ENCODE measurements at places on chromosomes 5 and 9.

DNA sequence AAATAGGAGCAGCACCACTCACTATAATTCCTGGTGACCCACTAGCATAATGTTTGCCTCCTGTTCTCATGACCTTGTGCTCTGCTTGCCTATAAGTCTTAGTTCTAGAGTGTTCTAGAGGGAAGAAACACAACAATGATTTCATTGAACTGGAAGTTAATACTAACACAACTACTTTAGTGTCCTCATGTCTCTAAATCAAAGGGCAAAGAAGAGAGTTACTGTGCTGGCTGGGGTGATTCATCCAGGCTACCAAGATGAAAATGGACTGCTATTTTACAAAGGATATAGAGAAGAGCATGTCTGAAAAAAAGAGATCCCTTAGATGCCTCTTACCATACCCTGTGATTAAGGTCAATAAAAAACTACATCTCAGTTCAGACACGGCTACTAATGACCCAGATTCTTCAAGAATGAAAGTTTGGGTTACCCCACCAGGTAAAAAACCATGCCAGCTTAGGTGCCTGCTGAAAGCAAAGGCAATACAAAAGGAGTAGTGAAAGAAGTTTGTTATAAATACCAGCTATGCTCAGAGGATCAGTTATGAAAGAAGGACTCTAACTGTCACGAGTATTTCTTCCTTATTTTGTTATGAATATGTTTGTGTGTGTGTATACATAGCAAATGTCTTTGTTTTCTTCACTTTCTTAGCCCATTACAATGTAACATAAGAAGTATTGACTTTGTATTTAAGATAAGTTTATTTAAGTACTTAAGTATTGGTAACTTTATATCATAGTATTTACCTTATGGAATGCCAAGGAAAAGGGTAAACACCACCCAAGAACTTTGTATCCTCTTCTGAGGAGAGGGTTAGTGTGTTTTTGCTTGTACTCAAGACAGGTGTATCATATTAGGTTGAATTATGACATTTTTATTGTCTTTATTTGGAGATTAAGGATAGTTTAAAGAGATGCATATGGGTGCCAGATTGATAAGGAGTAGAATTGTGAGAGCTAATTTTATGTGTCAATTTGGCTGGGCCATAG lies 314.1 kb upstream of the PTGER4 start:
- DNase-seq: no peak

DNA sequence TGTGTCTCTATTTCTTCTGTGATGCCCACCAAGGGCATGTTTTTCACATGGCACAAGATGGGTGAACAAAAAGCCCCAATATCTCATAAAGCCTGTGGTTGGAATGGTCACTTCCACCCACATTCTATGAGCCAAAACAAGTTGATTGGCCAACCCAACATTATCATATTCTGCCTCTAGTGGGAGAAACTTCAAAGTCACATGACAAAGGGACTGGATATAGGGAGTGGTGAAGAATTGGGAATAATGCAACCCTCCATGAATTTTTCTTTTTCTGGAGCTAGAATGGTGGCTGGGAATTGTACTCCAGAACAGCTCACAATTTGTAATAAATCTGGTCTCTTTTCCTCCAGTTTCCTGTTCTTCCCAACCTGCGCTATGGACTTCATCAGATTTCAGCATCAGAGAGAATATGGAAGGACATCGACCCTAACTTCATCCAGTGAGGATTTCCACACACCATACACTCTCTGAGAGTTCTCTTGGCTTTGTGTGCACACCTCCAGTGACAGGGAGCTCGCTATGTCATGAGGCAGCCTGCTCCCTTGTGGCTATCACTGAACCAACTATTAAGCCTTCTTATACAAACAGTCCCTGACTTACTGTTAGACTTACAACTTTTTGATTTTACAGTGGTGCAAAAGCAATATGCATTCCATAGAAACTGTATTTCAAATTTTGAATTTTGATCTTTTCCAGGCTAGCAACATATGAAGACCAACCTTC lies 12.0 kb upstream of the B4GALT1 start:
- DNase-seq: peak; percentile 20

- DNase-seq: no peak
These were observed 8.7 kb downstream of the SNCB start for GRCh38 chr5:176621661-176622079.

DNA sequence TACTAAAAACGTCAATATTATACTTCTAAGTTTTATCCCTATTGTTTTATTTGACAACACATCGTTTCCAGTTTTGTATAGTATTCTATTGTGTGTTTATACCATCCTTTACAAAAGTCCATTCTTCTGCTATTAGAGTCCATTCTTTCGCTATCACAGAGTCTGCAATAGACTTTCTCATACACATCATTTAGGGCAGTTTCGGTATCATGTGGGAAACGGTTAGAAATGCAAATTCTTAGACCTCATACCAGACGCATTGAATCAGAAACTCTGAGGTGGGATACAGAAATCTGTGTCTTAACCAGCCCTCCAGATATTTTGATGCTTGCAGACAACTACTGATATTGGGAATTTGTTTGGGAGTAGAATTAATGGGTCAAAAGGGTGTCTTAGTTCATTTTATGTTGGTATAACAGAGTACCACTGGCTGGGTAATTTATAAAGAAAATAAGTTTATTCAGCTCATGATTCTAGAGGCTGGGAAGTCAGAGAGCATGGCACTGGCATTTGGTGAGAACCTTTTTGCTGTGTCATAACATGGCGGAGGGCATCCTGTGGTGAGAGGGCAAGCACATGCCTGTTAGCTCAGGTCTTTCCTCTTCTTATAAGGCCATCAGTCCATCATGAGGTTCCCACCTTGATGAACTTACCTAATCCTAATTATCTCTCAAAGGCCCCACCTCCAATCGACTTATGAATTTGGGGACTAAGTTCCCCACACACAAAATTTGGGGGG lies 21.1 kb downstream of the CARTPT start:
- DNase-seq: no peak

GRCh38 chr5:109998726-109999125 lies 309.0 kb downstream of the MAN2A1 start:
- no peak for DNase-seq

GRCh38 chr9:77811832-77812231 lies 163.7 kb upstream of the GNA14 start:
- DNase-seq: no peak

GRCh38 chr9:124755061-124755460 lies 16.1 kb downstream of the NR6A1 start:
- no peak for DNase-seq

DNA sequence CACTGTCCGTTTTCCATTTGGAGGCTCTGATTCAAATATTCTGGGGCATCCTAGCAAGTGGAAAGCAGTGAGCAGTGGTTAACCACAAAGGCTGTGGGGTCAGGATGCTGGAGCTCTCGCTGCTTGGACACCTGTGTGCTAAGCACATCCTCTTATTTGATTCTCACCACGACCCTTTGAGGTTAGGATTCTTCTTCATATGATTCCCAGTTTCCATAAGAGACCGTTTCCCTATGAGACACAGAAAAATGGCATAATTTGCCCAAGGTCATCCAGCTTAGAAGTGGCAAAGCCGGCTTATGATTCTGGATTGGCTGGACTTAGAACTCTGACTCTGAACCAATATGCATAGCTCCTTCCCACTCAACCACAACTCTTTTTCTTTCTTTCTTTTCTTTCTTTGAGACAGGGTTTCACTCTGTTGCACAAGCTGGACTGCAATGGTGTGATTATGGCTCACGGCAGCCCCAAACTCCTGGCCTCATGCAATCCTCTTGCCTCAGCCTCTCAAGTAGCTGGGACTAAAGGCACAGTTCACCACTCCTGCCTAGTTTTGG lies 207.7 kb downstream of the TTLL11 start:
- DNase-seq: no peak

DNA sequence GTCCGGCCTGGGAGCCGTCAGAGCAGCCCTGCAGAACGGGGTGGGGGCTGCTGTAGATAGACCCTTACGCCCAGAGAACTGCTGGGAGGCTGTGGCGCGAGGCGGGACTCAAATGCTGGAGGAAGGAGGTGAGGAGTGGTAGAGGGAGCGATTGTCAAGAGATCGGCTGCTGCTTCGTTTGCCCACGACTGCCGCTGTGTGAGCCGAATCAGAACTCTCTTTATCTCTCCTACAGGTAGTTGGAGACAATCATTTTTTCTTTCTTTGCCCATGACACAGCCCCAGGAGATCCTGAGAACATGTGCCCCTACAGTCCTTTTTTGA lies 456 bp downstream of the ZNF79 start:
- peak; percentile 65 for DNase-seq

DNA sequence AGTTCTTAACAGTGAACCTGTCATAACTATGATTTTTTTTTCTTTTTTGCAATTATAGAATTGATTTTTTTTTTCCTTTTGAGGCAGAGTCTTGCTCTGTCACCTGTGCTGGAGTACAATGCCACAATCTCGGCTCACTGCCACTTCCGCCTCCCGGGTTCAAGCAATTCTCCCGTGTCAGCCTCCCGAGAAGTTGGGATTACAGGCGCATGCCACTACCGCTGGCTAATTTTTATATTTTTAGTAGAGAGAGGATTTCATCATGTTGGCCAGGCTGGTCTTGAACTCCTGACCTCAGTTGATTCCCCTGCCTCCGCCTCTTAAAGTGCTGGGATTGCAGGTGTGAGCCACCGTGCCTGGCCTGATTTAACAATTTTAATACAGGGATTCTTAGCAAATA lies 21.4 kb downstream of the UGCG start:
- DNase-seq: no peak

DNA sequence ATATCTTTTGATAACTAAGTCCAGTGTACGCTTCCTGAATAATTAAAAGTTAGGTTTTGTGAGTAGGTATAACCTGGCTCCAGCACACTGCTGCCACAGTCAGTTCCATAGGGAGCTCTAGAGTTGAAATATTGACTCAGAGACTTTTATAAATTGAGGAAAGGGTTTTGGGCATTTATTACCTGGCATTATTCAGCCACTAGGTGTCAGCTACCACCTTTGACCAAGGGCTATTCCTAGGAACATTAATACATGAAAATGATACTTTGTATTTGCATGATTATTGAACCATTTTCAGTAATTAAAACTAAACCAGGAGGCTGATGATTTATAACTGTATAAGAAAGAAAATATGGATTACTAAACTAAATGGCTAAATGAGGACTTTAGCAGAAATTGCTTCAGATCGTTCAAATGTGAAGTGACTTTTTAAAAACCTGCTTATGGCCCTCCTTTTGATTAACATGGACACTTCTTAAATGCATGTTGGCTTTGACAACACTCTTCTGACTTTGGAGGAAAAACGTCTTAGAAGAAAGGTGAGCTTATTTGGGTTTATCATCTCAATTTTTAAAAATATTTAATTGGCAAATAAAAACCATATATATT lies 83.0 kb downstream of the SMC2 start:
- DNase-seq: no peak
